ENCODE measurements at places on chromosomes 12 and 14.

GRCh38 chr12:58097741-58098140 is 156.4 kb downstream of the ATP23 start:
- no peak for DNase-seq

DNA sequence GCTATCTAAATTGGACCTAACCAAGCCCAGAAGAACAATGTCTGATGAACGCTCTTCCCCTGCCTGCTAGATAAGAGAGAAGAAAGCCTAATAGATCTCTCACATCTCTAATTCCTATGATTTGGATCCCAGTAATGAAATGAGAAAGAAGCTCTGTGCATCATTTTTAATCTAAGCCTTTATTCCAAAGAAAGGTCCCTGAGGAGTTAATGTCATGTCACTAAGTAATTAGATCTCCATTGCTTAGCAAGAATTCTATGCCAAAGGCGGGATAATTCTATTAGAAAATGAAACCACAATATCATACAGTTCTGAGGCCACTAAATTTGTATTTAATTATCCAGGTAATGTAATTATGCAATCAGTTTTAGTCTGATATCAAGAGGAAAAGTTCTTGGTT is 74.2 kb upstream of the TMEM260 start:
- DNase-seq, result no peak

- DNase-seq, result no peak
Observed at GRCh38 chr12:6360080-6360571, 15.2 kb downstream of the SCNN1A start.

DNA sequence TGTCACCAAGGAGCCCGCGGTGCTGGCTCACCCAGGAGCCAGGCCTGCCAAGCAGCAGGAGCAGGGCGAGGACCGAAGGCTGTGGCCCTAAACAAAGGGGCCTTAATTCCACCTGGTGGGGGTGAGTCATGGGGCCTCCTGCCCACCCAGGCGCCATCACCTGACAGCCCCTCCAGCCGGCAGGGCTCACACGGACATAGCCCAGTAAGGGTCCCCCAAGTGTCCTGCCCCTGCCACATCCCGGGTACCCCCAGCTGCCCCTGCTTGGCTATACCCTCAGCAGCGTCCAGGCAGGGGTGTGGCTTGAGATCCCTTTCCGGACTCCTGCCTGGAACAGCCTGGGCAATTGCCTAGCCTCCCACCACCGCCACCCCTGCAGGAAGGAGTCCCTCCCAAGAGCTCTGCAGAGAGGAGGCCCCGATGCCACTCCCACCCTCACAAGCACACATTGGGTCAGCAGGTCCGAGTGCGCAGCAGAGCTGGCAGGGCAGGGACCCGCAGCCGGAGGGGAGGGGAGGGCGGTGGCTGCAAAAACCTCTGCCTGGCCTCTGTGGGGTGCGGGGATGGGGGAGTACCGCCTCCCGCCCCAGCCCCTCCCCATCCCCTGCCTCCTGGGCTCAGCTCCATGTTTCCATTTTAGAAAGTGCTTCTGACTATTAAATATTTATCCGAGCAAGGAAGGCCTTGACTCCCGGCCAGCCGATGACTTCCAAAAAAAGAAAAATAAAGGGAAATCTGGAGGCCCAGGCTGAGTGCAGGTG is 4.6 kb downstream of the AHNAK2 start:
- DNase-seq, result no peak

DNA sequence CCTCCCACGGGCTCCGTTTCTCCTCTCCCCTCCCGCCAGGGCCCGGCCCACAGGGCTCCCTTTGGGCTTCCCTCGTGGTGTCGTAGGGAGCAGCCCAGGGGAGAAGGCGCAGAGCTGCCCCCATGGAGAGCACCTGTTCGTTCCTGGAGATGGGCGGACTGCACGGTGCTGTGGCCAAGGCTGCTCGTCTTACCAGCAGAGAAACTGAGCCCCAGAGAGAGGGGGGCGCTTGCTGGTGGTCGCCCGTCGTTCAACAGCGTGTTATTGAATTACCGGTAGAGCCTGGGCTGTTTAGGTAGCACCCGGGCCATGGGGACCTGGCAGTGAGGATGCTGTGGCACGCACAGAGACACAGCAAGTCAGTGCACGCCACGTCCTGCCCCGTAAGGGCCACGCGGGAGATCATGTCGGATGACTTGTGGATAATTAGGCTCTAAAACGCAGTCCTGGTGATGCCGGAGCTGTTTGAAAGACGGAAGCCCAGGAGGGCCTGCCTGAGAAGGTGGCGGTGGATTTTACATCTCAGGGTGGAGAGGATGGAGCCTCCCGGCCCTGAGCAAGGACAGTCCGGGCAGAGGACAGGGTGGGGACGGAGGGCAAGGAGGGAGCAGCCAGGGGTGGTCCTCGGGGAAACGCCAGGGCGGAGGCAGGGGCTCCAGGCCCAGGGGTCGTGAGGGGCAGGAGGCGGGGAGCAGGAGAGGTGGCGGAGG is 134.4 kb downstream of the ADGRD1 start:
- DNase-seq, result peak; percentile 23

- no peak for DNase-seq
Observed at GRCh38 chr12:109656743-109657142, 56.9 kb upstream of the FAM222A start.

DNA sequence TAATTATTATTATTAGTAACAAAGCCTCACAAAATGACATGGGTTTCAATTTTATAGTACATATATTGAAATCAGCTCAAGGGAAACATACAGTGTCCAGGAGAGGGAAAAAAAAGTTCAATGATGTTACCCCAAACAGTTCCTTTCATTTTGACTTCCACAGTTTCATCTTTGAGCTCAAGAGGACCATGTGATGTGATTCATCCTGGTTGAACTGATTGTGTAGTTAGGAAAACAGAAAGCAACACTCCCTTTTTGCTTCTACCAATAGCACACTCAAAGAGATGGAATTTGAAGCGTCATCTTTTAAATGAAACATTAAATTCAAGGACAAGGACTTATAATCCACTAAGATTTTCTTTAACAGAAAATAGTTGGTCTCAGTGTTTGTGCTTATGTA is 461.0 kb downstream of the FOXG1 start:
- DNase-seq, result no peak

- DNase-seq, result peak; percentile 62
Observed at GRCh38 chr12:89707703-89708564, 704 bp downstream of the ATP2B1 start.

- DNase-seq, result no peak
Observed at GRCh38 chr12:59027199-59027598, 106.9 kb upstream of the LRIG3 start.

GRCh38 chr14:54808326-54809161 is 94.1 kb downstream of the GCH1 start:
- DNase-seq, result no peak

GRCh38 chr12:65164774-65165173 is 4.6 kb upstream of the LEMD3 start:
- no peak for DNase-seq

GRCh38 chr12:100675432-100675831 is 101.9 kb downstream of the GAS2L3 start:
- no peak for DNase-seq

DNA sequence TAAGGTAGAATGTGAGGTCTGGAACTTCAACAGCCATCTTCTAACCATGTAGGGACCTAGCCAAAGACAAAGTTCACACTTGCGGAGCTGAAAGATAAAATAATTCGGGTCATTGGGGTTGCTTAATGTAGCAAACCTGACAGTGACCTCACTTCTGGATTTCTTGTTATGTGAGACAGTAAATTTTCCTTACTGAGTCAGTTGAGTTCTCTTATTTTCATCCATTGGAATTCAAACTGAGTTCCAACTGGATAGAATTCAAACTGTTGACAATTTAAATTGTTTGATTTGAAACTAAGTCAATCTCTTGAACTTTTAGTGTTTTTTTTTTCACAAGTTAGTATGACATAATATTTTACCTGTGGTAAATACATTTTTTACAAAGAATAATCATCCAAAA is 406.5 kb downstream of the ADAMTS20 start:
- no peak for DNase-seq

- DNase-seq, result peak; percentile 40
Observed at GRCh38 chr12:38875586-38876228, 29.7 kb downstream of the CPNE8 start.

DNA sequence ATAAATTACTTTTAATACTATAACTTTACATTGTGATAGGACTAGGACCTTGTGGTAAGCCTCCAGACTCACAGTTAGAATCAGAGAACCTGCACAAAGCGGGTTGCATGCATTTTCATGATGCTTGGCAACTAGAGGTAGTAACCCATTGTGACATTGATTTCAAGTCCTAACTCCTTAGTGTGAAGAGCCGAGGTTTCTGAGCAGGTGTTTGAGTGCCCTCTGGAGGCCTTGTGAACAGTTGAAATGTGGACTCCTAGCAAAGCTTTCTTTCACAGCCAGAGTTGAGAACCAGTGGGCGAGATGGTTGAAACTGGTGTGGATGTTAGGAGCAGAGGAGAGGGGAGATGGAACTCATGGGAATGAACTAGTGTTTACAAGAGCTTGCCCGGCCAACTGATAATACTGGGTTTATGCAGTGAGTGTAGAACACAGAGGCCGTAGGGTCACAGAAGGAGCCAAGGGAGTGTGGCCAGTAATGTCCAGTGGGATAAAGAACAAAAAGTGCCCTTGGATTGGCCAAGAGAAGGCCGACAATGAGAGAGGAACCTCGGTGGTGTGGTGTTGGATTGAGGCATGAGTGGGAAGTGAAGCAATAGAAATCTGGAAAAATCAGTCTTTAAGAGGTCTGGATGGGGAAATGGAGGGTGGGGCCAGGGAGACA is 10.9 kb downstream of the ZNF664 start:
- DNase-seq, result peak; percentile 58

DNA sequence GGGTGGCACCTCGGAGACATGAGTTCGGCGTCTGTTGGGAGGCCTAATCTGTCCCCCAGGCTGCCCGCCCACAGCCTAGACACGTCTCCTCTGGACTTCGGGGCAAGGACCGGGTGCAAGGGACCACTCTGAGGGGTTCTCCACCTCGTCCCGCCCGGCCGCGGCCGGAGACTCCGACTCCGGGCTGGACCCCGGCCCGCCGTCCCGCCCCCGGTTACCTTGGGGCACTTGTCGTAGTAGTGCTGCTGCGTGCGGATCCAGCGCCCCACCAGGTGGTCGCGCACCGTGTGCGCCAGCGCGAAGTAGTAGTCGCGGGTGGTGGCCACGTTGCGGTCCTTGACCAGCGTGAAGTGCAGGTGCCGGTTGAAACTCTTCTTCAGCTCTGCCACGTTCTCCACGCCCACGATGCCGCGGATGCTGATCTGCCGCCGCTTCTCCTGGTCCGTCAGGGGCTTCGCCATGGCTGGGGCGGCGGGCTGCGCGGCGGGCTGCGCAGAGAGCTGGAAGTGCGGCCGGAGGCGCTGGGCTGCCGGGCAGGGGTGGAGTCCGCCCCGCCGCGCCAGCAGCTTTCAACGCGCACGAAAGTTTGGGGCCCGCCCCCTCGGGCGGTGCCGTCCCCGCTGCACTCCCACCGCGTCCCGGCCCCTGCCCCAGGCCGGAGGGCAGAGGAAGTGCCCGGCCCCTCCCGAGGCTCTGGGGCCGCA is at the start of gene PYGL:
TSS of gene PYGL (minus strand) at position 541 of the 704 bp plus-strand sequence. CDS start at position 461, 80 bp downstream.
- peak; percentile 79 for DNase-seq

GRCh38 chr14:90453401-90453951 is 56.6 kb downstream of the CALM1 start:
- no peak for DNase-seq
